BJ (cell line): ENCODE measurements at places on chromosomes 6 and 20.

DNA sequence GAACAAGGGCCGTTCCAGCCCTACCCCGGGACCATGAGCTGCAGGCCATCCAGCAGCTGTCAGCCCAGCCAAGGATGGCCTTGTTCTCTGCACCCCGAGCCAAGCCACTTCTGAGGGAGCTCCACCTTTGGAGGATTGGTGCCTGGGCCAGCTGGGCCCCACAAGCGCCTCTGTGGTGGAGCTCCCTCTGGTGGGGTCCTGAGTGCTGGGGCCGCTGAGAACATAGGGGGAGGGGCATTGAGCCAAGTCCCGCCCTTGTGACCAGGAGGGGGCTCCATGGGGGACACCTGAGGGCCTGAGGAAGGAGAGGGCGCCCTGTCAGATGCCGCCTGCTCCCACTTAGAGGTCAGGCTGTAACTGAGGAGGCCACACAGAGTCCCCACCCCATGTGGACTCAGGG lies 43.2 kb downstream of the YTHDF1 start:
- no peak for DNase-seq

DNA sequence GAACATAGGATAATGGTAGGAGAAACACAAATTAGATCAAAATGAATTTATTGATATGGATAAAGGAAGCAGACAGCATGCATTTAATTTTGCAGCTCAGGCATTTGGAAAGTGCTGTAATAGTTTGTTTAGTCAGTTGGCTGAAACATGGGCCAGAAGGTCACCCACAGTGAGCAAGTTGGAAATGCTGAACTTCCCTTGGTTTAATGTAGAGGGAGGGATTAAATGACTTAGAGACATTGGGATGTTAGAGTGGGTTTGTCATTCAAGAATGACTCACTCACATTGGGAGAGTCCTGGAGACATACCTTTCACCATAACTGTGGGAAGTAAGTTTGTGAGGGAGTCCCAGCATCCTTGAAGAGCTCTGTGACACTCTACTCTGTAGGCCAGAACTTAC lies 231.5 kb upstream of the PLCB4 start:
- DNase-seq = peak; percentile 68

- DNase-seq = no peak
Measured at GRCh38 chr20:58905236-58905635, 52.7 kb downstream of the GNAS start.

DNA sequence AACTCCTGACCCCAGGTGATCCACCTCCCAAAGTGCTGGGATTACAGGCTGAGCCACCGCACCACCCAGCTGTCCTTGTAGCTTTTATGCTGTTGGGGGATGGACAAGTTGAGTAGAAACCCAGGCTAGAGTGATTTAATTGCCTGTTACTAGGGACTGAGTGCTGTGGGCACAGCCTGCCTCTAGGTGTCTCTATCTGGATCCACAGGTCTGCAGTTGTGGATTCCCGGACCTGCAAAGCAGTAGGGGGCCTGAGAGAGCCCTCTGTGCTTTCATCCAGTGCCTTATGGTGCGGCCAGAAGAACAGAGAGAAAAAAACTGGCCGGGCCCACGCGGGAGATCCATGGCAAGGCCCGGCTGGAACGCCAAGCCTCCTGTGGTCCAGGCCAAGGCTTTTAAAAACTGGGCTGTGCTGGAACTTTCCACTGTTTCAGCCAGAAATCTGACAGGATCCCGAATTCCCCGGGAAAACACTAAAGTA lies 5.2 kb downstream of the SIRPA start:
- peak; percentile 31 for DNase-seq

GRCh38 chr6:161128680-161129196 lies 137.2 kb downstream of the MAP3K4 start:
- DNase-seq = no peak

DNA sequence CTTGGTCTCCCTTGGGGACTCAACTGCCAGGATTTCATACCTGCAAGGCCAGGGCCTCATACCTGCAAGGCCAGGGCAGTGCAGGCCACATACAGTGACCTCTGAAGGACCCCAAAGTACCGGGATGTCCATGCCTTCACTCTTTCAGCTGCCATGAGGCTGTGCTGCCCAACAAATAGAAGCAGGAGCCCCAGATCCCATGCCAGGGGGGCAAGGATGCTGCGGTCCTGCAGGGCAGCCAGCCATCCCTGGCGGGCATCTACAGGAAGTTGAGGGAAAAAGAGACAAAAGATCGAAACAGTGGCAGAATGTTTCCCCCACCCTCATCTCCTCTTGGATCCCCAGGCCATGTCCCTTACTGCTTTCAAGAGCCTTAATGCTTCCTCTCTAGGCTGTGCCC lies 799 bp downstream of the NRM start:
- no peak for DNase-seq

GRCh38 chr6:123997223-123997622 lies 193.6 kb downstream of the NKAIN2 start:
- DNase-seq = no peak

DNA sequence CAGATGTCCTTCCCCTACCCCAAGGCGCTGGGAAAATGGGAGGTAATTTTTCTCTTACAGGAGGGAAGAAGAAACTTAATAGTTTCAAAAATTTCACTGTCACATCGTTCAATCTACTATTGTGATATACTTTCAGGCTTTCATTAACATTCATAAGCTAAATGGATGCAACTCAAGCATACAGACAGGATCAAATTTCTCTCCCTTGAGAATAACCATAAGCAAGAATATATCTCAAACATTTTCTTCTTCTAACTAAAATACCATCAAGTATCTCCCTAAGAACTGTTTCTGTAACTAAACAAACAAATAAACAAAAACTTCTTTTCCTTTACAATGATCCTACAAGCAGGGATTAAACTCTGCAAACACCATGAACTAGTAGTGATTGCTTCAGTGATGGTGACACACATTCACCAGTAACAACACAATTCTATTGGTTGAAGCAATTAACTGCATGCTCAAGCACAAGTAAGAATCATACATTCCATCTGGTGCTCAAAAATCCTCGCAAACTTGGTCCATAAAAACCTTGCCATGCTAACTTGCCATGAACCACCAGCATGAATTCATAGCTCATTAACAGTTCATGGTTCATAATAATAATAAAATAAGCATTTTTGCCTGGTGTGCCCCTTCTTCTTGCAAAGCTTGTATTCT lies 183.8 kb downstream of the PTPRK start:
- DNase-seq = peak; percentile 46

DNA sequence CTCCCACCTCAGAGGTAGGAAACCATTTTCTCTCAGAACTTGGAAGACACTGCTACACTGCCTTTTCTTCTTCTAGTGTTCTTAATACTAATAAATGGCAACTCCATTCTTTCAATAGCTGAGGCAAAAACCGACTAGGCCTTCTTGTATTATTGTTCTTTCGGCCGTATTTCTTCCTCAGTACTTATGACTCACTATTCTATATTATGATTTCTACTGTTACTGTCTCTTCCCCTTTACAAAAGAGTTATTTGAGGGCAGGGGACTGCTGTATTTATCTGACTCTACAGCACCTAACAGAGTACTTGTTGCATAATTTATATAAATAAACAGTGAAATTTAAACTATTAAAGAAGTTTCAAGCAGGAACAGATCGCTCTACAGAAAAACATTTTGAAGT lies 3.1 kb downstream of the DNAAF9 start:
- no peak for DNase-seq
